ENCODE measurements at places on chromosomes 5 and 9.

DNA sequence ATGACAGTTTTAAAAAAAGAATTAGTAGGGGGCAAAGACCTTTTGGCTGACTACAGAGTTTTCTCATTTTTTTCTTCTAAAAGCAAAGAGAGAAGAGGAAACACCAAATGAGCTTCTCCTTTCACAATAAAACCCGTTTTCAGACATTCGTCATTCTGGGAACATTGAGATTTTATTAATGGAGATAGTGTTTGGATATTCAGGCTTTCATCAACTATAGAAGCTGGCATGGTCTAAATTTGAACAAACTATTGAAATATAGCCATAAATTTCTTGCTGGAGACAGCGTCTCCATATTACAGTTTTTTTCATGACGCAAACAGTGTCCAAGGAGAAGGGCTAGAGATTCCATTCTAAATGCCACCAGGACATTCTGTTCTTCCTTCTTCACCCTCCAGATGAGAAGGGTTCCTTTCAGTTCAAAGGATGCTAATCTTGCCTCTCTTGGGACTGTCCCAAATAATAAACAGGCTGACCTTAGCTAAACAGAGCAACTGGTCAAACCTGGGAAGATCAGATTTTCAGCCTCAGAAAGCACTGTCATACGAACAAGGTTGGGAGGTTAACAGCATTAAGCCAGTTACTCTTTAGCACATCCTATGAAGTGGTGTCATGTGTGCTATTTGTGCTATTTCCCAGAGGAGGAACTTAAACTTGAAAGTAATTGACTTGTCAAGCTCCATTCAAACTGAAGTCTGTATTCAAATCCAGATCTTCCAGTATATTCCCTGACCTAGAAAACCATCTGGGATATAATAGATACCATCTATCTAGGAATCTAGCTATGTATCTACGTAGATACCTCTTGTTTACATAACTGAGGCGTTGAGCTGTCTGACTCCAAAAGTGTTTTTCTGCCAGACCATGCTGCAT, 125.6 kb downstream of the LPAR1 start:
- DNase-seq = no peak

GRCh38 chr5:140363631-140364471, 3.9 kb downstream of the SLC4A9 start:
- DNase-seq = no peak

GRCh38 chr5:177358370-177358819, 671 bp downstream of the RGS14 start:
- DNase-seq = no peak

DNA sequence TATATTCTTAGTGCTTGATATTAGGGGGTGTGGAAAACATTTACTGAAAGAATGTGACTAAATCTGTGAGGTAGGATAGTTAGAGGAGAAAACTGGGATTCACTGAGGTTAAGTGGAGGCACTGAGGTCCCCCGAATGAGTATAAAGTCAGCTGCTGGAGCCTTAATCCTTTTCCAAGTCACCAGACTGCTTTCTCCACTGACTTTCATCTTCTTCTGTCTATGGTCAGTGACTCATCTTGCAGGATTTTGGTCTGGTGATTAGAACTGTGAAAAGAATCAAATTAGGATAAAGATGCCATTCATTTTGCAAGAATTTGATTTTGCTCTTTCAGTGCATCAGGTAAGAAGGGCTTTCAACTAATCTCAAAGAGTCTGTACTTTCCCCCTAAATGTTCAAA, 89.3 kb upstream of the ALDH1A1 start:
- no peak for DNase-seq

DNA sequence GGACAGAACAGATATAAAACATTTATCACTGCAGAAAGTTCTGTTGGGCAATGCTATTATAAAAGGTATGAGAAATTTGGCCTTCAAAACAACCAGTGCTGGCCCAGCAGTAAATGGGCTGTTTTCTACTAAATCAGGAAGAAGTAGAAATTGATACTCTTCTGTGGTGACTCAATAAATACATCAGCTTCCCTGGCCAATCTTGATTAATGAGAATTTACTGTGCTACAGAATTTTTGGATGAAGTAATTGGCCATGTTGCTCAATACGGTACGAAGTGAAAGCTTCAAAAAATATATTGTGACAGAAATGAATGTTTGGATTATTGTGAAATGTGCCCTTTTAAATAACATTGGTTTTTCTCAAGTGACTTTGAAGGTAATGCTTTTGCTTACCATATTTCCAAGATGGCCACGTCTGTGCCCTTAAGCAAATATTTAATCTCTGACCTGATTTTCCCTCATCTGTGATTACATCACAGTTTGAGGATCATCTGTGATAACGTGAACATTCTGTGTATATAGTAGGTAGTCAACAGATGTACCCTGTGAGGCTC, 4.2 kb downstream of the DNAJA1 start:
- no peak for DNase-seq

GRCh38 chr5:61089351-61089750, 72.9 kb downstream of the SMIM15 start:
- no peak for DNase-seq

GRCh38 chr5:141695627-141696215, 13.7 kb upstream of the ARAP3 start:
- no peak for DNase-seq

- no peak for DNase-seq
These were observed 27.5 kb upstream of the LRRC14B start for GRCh38 chr5:163841-164240.

- DNase-seq = no peak
These were observed 2.8 kb upstream of the SECISBP2 start for GRCh38 chr9:89315482-89315881.

- DNase-seq = no peak
These were observed 63.5 kb downstream of the ZNF474 start for GRCh38 chr5:122192497-122193496.

GRCh38 chr5:127673117-127673800, 24.4 kb downstream of the CTXN3 start:
- DNase-seq = no peak

GRCh38 chr5:78483809-78484521, 123.5 kb downstream of the SCAMP1 start:
- no peak for DNase-seq

- no peak for DNase-seq
These were observed 6.7 kb downstream of the LRRC70 start for GRCh38 chr5:62585306-62585705.

GRCh38 chr9:114434878-114435311, 47.1 kb upstream of the AKNA start:
- DNase-seq = no peak

- no peak for DNase-seq
These were observed 6.6 kb upstream of the GPRIN1 start for GRCh38 chr5:176616511-176616910.

- DNase-seq = no peak
These were observed 95.4 kb upstream of the KLF4 start for GRCh38 chr9:107584944-107585343.

- DNase-seq = no peak
These were observed 19.3 kb upstream of the CAMSAP1 start for GRCh38 chr9:135926402-135927194.

DNA sequence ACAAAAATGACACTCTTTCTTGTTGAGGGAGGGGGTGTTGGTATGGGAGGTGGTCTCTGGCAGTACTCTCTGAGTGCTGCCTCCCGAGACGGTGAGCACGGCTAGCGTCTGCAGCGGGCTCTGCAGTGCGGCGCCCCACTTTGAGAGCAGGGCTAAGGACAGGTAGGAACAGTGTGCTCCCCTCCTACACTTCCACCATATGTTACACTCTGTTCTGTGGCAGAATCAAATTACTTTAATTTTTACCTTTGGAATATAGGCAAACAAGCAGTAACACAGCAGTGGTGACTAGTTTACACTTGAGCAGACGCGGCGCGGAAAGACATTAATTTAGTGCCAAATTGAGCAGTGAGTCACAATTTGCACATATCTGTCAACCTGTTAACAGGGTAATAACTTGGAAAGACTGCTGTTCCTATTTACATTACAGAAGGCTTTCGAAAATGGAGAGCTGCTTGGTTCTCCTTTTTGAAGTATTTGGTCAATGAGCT, 136.3 kb downstream of the MED27 start:
- no peak for DNase-seq

- DNase-seq = no peak
These were observed 5.4 kb downstream of the RGS3 start for GRCh38 chr9:113468716-113469448.

GRCh38 chr9:77807846-77808750, 160.0 kb upstream of the GNA14 start:
- no peak for DNase-seq

DNA sequence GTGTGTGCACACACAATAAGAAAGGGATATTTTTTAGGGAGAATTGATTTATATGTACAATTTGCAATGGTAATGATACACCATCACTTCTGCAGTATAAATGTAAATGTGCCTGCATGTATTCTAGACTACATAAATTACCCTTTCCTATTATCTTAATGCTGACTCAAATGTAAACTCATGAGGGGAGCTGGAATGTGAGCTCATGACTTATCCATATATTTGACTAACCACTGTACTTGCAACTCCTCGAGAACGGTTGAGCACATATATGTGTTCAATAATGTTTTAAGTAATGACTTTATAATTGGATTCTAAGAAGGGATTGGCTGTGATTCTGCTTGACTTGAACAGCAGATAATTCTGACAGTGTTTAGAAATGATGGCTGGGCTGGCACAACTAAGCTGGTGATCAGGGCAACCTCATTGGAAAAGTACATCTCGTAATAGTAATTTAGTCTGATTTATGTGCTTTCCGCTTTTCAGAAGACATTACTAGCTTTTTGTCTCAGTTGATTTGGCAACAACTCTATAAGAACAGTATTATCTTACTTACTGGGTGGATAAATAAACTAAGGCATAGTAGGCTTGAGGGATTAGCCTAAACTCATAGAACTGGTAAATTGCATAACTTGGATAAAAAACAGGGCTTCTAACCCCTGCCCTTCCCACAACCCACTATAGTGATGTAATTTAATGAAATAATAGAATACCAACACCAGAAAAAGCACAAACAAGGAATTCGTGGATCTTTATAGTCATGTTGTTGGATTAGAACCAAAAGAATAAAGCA, 130.2 kb upstream of the SPEF2 start:
- DNase-seq = no peak

- no peak for DNase-seq
These were observed 67.7 kb downstream of the MEGF10 start for GRCh38 chr5:127358284-127358683.

GRCh38 chr9:79512251-79512650, 59.5 kb upstream of the TLE4 start:
- no peak for DNase-seq

DNA sequence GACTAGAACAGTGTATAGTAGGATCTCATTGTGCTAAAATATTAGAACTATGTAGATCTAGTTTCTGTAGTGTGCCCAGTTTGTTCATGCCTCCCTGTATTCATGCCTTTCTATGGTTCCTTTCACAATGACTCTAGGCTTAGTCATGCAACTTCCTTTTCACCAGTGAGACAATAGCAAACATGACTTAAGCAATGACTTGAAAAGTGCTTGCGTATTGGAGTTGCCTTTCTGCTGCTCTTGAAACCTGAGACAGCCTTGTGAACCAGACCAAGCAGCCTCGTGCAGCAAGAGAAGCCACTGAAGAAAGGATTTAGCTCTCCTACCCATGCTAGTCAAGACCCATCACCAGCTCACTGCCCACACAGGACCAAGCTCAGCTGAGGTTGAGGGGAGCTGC, 294.5 kb upstream of the TAS2R1 start:
- DNase-seq = no peak

GRCh38 chr5:151158287-151158661, 695 bp upstream of the ANXA6 start:
- no peak for DNase-seq

- DNase-seq = no peak
These were observed 4.1 kb upstream of the PDGFRB start for GRCh38 chr5:150159741-150160179.

GRCh38 chr9:93620881-93621820, 44.8 kb downstream of the PHF2 start:
- DNase-seq = no peak

- DNase-seq = no peak
These were observed 163.8 kb upstream of the KLF4 start for GRCh38 chr9:107653263-107653821.

GRCh38 chr9:125413579-125413978, 152.0 kb downstream of the GAPVD1 start:
- DNase-seq = no peak

Data from stimulated activated CD8-positive, alpha-beta memory T cell treated with anti-CD3 and anti-CD28 coated beads, Interleukin-2, amount 100 ng/mL, for 1 hour (primary cell).